Activated T-cell treated with anti-CD3 and anti-CD28 coated beads for 4 hours (primary cell): ENCODE measurements at places on chromosomes 7 and 10.

GRCh38 chr7:50781381-50782293 is 1.1 kb downstream of the GRB10 start:
- no peak for DNase-seq

- no peak for DNase-seq
Observed at GRCh38 chr10:55272886-55273285, 471.9 kb upstream of the PCDH15 start.

DNA sequence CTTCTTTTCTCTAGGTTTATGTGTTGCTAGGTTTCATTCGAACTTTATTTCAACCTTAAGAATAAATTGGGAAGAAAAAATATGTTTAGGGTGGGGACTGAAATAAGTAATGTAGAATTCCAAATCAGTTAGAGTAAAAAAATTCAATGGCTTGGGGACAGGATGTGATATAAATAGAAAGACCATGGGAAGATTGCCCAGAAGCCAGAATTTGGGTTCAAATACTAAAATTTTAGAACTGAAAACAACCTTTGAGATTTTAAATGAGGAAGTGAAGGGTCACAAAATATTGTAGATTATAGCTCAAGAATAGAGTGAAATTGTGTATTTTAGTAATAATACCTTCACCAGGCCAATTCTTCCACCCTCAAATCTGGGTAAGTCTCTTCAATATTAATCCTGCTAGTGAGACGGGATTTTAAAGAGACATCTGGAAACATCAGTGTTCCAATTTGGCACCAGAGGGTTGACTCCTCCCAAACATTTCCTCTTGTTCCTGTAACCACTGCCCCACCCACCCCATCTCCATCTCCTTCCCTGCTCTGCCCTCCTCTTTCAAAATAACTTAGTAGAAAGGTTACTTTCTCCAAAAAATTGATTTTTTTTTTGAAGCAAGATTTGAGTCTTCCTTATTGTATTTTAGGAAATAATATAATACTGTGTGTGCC is 51.3 kb upstream of the FAM3C start:
- no peak for DNase-seq

DNA sequence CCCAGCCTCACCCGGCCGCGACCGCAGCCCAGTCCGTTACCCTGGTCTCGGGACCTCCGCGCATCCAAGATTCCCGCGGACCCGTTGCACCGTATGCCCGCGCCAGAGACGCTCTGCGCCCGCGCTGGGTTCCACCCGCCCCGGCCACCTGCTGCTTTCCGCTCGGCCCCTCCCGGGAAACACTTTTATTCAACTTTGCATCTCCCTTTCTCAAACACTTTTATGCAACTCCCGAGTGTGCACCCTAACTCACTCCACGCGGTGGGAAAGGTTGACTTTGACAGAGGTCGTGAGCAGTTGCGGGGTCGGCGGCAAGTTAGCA is at the start of gene ODAD2:
ODAD2 (minus strand) TSS at position 126 of the 322 bp plus-strand sequence. CDS start 3,937 bp downstream, outside the sequence.
- no peak for DNase-seq

GRCh38 chr10:110569122-110569521 is 1.6 kb downstream of the SMC3 start:
- DNase-seq, result no peak

DNA sequence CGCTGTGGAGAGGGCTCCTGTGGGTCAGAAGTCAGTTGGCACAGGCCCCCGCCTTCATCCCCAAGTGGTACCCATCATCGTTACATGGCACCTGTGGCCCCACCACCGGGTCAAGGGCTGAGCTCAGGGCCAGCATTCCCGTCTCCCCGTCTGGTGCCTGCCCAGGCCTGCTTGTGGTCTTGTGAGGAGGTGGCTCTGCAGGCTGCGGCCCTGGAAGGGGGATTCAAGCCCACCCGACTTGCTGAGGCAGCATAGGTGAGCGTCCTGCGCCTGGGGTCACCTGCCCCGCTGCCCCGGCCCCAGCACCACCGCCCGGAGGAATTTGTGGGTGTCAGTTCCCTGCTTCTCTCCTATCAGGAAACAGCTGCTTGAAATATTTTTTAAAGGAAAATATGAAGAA is 53.0 kb upstream of the EN2 start:
- DNase-seq, result no peak

GRCh38 chr7:30524545-30524944 is 19.9 kb upstream of the GGCT start:
- DNase-seq, result no peak

GRCh38 chr7:139732471-139733167 is 45.2 kb downstream of the HIPK2 start:
- DNase-seq, result no peak

- DNase-seq, result no peak
Observed at GRCh38 chr10:71941318-71941717, 22.9 kb upstream of the CHST3 start.

- no peak for DNase-seq
Observed at GRCh38 chr7:129569811-129570215, 41.7 kb upstream of the NRF1 start.

DNA sequence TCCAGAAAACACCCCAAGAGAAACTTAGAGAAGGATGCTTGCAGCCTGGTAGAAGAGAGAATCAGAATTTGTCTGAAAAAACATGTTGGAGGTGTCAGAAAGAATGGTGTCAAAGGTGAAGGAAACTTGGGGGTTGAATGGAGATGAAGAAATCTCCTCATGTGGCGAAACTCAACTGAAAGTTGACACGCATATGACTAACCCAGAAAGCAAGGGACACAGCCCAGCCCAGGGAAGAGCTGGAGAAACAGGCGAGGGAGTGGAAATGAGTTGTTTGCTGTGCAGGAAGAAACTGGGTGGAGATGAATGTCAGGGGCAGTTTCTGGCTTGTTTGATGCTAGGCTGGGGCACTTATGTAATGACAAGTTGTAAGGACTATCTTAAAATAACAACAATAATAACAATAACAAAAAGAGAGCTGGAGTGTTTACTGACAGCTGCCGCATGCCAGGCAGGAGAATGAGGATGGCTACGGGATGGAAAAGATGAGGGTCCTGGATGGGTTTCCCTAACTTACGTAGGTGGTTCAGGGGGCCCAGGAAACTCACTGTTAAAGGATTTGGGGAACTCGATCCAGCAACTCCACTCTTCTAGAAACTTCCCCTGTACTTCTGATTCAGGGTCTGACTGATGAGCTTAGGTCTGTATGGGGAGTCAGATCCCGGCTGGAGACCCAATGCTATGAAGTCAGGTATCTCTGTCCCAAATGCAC is 57.4 kb downstream of the MAP3K8 start:
- no peak for DNase-seq
